Cardiac septum (tissue), 1 donor: ENCODE measurements at places on chromosomes 16 and 17. TPM values are rescaled to one million over a fixed set of nuclear protein-coding genes. Genes with fewer than 3 reads are reported as not detected.

DNA sequence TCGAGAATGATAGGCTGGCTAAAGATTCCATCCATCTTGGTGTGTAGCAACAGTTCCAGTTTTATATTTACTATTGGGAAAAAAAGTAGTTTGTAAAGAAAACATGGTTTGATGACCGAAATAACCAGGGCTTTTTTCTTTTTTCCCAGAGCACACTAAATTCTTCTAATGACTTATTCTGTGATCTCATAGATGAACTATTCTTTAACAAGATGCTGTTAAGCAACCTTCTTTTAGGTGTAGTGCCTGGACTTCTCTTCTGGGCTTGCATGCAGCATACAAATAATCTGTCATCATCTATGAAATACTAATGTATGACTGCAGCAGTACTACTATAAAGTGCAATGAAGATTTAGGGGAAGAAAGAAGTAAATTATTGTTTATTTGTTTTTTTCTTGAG is 11.0 kb upstream of the CAPNS2 start:
- no peak for DNase-seq

DNA sequence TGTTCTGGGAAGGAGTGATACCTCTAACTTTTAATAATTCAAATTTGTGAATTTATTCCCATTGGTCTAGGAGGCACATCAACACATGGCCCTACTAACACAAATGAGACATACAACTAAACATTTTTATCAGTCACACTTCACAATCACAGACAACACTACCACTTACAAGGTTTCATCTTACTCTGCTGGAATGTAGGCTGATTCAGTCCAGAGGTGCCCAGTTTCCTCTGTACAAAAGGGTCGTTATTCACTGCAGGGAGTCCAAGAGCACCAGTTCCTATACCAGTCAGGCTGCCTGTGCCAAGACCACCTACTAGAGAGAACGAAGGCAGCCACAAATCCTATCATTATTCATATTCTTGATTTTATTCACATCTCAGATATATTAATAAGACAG is 41.4 kb downstream of the SETD6 start:
- no peak for DNase-seq

- no peak for DNase-seq
Observed at GRCh38 chr17:3535253-3535995, 22.2 kb downstream of the TRPV3 start.

GRCh38 chr17:37180376-37180775 is 195.4 kb upstream of the C17orf78 start:
- DNase-seq = no peak

DNA sequence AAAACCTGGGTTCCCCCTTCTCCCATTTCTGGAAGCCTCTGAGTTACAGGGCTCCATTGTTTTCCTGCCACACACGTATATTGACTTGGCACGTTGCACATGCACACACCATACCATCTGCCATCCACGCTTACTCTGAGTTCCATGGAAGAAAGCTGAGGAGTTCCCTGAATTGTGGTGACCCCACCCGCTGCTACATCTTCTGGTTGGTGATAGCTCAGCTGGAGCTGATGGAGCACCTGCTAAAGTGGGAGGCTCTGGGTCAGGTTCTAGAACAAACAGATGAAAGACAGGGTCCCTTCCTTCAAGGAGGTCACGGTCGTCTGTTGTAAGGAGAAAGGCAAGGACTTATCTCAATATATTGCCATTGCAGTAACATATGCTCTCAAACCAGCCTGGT is 41.1 kb downstream of the TMEM11 start:
- no peak for DNase-seq

DNA sequence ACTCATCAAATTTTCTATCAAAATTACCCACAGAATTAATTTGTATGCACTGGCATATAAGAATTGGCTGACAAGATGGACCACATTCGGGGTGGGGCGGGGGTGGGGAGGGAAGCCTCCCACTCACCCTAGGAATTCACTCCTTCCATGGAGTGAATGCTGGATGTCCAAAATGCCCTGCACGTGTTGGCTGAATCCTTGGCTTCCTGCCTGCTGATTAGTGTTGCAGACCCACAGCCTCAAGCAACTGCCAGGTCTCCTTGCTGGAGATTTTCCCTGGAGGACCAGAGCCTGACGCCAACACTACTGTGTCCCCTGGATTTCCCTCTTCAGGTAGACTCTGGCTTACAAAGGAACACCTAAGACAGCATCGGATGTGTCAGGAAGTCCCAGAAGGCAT is 575.7 kb upstream of the CDH11 start:
- DNase-seq = no peak

DNA sequence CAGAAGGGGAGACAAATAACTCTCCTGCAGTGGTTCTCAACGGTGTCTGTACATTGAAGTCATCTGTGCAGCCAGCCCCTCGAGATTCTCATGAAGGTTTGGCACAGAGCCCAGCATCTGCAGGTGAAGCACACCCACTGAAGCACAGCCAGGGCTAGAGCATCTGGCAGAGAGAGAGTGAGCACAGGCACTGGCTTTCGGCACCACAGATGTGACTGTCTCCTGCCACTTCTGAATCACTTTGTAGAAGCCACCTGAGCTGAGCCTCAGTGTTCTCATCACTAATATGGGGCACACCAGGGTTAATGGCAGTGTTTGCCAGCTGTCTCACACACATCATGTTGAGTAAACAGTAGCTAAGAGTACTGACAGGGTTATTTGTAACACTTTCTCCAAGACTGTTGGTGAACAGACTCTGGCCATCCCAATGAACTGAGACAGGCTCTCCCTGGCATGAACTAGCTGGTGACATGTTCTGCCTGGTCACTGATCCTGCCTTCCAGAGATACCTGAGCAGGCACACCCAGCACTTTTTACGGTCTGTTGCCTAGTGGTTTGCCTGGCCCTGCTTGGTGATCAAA is 10.9 kb downstream of the HSPB9 start:
- DNase-seq = no peak

DNA sequence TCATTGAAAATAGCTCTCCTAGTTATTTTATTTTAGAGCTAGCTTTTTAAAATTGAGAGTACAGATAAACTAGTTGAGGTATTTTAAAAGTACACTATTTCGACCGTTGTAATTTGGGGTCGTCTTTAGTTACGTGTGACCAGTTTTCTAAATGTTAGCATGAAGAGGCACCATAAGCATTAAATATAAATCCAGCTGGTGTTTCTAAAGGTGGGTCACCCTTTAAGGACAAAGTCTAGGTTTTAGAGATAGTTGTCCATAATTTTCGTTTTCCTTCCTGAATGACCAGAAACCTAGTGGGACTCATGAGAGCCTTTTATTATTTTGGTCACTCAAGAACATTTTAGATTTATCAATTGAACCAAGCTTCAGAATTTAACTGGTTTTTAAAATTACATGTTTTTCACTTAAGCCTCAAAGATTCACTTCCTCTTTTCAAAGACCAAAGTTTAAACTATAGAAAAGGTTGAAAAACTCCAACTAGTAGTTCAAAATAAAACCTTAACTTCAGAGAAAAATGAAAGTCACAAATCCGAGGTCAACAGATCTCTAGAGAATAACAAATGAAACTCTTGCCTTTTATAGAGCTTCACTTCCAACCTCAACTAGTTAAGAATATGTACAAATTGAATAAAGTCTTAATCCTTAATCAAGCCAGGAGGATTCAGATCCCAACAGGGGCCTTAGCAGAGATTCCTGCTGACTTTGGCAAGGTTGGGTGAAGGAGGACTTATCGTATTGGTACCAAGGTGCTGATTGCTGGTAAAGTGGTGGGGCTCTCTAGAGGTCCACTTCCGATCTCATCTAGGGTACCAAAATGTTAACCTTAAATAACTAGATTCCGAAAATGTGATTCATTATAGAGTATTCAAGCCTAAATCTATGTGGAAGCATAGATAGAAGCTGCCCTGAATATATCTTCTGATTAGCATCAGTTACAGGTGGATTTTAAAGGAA is 32.5 kb downstream of the PHKB start:
- DNase-seq = no peak

- DNase-seq = no peak
Observed at GRCh38 chr17:51355441-51356410, 95.4 kb downstream of the UTP18 start.

DNA sequence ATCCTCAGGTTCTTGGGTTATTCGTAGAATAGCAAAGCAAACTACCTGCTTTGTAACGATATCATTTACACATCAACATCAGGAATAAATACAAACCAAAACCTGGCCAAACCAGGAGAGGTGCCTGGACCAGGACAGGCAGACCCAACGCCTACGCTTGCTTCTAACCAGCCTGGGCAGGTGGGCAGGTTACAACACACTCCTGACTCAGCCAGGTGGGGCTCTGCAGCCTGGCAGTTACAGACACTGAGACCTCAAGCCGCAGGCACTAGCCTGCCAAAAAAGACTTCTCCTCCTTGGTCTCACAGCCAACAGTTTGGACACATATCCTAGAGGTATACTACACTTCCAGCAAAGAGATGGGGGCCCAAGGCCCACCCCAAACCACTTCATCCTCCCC is 14.0 kb downstream of the ANKRD11 start:
- DNase-seq = no peak

DNA sequence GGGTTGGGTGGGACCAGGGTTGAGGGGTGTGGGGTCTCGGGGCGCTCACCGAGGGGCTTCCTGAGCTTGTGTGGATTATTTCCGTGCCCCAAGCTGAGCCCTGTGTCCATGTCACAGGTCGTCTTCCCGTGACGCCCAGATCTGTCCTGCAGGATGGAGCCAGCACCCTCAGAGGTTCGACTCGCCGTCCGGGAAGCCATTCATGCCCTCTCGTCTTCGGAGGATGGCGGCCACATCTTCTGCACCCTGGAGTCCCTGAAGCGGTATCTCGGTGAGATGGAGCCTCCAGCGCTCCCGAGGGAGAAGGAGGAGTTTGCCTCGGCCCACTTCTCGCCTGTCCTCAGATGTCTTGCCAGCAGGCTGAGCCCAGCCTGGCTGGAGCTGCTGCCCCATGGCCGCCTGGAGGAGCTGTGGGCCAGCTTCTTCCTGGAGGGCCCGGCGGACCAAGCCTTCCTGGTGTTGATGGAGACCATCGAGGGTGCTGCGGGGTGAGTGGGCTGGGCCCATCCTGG is 1.0 kb downstream of the TELO2 start:
- no peak for DNase-seq

GRCh38 chr17:29958947-29959657 is 17.7 kb downstream of the EFCAB5 start:
- no peak for DNase-seq

GRCh38 chr17:47611372-47612350 is 38.1 kb upstream of the KPNB1 start:
- no peak for DNase-seq

DNA sequence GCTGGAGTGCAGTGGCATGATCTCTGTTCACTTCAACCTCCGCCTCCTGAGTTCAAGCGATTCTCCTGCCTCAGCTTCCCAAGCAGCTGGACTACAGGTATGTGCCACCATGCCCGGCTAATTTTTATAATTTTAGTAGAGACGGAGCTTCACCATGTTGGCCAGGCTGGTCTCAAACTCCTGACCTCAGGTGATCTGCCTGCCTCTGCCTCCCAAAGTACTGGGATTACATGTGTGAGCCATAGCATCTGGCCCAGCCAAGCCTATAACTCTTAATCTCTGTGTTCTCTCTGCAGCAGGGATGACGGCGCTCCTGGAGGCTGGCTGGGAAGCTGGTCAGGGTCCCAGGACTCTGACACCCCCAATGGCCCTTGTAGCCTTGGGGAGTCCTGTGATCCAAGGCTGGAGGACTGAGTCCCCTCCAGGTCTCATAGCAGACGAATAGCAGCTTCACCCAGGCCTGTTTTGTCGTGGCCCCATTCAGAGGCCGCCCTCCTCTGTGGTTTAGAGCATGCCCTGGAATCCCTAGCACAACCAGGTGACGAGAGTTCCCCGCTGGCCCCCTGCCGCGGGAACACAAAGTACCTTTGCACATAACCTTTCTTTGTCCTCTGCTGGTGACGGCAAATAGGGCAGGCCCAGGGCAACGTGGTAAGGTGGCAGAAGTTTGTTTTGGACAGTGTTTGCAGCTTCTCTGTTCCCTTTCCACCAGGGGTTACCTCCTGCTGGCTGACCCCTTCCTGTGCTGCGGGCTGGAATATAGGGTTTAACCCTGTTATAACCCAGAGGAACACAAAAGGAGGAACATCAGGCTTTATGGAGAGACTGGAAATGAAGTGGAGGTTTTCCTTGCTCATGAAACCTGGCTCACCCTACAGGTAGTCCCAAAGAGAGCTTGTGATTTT is 43.0 kb upstream of the TOB1 start:
- DNase-seq = no peak

GRCh38 chr16:57479205-57479975 is 6.9 kb downstream of the DOK4 start:
- DNase-seq = peak; percentile 72

DNA sequence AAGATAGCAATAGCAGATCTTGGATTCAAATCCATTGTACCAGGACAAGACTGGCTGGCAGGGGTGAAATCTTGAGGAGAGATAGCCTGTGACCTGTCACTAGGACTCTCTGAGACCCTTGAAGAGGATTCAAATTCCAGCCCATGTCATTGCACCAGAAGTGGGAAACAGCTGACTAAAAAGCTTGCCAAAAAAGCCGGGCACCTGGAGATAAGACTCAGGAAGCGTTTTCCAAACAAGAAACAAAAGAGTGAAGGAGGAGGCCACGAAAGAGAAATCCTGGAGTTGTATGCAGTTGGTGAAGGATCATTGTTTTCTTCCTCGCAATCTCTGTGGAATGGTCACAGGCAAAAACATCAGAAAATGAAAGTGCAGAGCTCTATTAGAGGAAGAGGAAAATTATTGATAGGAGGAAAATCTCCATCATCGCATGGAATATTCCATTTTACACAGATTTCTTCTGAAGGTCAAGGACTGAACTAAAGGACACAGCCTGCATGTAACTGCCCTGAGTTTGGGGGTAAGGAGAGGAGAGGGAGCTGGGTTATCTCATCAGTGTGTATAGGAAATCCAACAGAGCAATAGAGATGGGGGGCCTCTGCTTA is 9.0 kb upstream of the WSB1 start:
- no peak for DNase-seq

DNA sequence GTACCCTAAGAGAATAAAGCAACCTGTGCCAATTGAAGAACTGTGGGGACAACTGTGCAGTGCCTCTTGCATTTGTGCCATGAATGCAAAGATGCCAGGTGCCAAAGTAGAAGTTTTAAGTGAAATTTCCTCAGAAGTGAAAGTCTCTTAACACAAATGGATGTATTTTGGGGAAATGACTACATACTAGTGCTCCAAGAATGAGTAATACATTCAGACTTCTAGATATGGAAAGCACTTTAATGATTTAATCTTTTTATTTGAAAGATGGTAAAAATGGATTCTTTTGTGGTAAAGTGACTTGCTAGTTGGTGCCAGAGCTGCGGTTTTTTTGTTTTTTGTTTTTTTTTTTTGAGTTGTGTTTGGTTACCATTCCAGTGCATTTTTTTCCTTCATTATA is 15.0 kb downstream of the UTP18 start:
- DNase-seq = no peak

NUP93 gene
- 33.4 TPM for total RNA-seq

ABCC3 gene
- total RNA-seq = 1.9 TPM

SLFN12 gene
- 4.3 TPM for total RNA-seq

RAB34 gene
- 15.3 TPM for total RNA-seq

CRYBA1 gene
- total RNA-seq = not detected

ACSM2A gene
- total RNA-seq = not detected

TBC1D3 gene
- total RNA-seq = not detected

KRT33B gene
- not detected for total RNA-seq

CDYL2 gene
- 6.0 TPM for total RNA-seq

OTOA gene
- total RNA-seq = 0.11 TPM

OTOP3 gene
- total RNA-seq = not detected

CCL7 gene
- not detected for total RNA-seq

SKAP1 gene
- not detected for total RNA-seq
